ENCODE measurements at places on chromosomes 7 and 10. TPM values are rescaled to one million over a fixed set of nuclear protein-coding genes. Genes with fewer than 3 reads are reported as not detected.

The FZD8 gene
- 0.70 TPM for total RNA-seq

- no peak overlapping the region for H3K4me3 ChIP-seq
- H3K4me1 ChIP-seq, result no peaks in the 10 kb centered on the region
- no peak for DNase-seq
- H3K27ac ChIP-seq, result no peak overlapping the region
- H3K36me3 ChIP-seq, result no peaks in the 10 kb centered on the region
Observed at GRCh38 chr10:2173327-2173726, 436.0 kb upstream of the ADARB2 start.

GRCh38 chr7:101273206-101273605 lies 28.3 kb upstream of the FIS1 start:
- DNase-seq, result no peak
- no peaks in the 10 kb centered on the region for H3K4me1 ChIP-seq
- H3K27me3 ChIP-seq, result no peaks in the 10 kb centered on the region
- H3K4me3 ChIP-seq, result no peak overlapping the region
- H3K36me3 ChIP-seq, result no peaks in the 10 kb centered on the region
- H3K27ac ChIP-seq, result no peak overlapping the region

GRCh38 chr7:78702770-78703169 lies 750.7 kb downstream of the MAGI2 start:
- H3K27me3 ChIP-seq, result no peaks in the 10 kb centered on the region
- no peak for DNase-seq
- H3K36me3 ChIP-seq, result no peaks in the 10 kb centered on the region
- H3K4me1 ChIP-seq, result no peaks in the 10 kb centered on the region
- no peak overlapping the region for H3K4me3 ChIP-seq
- H3K27ac ChIP-seq, result no peak overlapping the region
